ENCODE measurements at places on chromosomes 6 and 20.

- no peak for DNase-seq
These were observed 1164.5 kb upstream of the CITED2 start for GRCh38 chr6:140538926-140539325.

GRCh38 chr6:56890683-56891429, 64.1 kb upstream of the BEND6 start:
- no peak for DNase-seq

DNA sequence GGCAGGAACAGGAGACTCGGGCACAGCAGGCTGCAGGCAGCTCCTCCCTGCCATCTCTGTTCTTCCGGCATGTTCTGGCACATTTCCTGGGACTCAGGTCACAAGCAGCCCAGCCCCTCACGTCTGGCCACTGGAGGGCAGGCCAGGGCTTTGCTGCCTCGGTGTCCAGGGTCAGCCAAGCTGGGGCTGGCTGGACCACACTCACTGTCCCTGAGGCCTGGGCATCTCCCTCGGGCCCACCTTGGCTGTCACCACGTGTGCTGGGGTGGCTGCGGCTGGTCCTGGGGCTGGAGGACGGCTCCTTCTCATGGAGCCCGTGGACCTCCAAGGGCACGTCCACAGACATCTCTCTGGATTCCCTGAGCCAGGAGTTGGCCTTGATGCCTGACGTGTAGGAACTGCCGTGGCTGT, 18.5 kb downstream of the FRMD1 start:
- no peak for DNase-seq

DNA sequence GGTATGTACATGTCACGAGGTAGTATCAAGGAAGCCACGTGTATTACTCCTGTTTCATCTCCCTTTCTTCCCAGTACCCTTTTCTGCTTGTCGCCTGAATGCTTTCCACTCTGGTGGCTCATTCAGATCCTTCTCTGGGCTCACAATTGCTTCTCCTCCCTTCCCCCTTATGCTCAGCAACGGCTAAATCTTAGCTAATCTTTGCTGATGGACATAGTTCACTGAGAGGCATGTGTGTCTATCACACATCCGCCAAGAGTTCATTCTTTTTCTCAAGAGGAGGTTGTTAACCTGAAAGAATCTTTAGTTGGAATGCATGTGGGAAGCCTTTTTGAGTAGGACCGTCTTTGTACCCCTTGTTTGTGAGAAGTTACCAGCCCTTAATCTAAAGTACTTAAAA, 25.8 kb upstream of the MROH8 start:
- no peak for DNase-seq

DNA sequence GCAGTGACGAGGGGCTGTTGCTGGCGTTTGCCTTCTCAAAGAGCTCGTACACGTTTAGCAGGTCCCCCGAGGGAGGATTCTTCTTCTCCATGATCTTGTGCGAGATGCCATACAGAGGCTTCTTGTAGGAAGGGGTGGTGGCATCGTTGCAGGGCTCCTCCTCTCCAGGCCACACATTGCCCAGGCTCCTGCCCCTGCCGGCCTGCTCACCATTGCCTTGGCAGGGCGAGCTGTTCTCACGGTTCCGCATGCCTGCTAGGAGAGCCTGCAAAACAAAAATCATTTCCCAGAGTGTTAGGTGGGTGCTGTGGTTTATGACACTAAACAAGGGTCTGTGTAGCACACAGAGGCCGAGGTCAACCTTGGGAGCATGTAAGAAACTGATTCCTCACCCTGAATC, 42.7 kb downstream of the MTRES1 start:
- DNase-seq, result no peak

DNA sequence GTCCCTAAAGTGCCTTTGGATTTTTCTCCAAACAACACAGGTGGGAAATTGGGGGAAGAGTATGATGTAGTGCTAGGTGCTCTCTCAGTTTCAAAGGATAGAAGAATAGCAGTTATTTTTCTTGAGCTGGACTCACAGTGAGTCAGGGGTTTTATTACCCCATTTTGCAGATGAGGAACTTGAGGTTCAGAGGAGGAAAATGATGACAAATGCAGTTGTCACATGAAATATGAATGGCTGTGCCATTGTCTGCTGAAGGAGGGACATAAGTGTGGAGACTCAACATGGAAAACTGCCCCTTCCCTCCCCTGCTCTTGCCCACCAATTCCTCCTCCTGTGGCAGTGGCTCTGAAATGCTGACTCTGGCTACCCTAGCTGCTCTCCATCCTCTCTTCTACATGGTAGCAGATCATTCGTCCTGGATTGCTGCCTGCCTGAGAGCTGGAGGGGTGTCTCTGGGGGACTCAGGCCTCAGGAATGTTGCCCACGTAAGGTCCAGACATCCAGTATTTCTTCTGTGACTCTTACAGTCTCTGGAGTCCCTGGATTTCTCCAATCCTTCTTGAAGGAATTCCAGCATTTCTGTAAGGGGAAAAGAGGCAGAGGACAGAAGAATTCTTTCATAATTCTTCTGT, 37.6 kb upstream of the EPB41L1 start:
- no peak for DNase-seq

GRCh38 chr20:44176833-44177534, 10.0 kb downstream of the JPH2 start:
- no peak for DNase-seq

DNA sequence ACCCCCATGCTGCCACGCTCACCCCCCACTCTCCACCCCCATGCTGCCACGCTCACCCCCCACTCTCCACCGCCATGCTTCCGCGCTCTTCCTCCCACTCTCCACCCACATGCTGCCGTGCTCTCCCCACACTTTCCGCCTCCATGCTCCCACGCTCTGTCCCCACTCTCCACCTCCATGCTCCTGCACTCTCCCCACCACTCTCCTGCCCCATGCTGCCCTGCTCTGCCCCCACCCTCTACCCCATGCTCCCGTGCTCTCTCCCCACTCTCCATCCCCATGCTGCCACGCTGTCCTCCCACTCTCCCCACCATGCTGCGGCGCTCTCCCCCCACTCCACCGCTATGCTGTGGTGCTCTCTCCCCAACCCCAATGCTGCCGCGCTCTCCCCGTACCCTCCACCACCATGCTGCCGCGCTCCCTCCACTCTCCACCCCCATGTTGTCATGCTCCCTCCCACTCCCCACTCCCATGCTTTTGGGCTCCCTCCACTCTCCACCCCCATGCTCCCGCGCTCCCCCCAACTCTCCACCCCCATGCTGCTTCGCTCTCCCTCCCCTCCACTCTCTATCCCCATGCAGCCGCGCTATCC, 46.0 kb upstream of the PDE10A start:
- no peak for DNase-seq

- DNase-seq, result no peak
These were observed 140.7 kb downstream of the PLCB1 start for GRCh38 chr20:8272766-8273165.

DNA sequence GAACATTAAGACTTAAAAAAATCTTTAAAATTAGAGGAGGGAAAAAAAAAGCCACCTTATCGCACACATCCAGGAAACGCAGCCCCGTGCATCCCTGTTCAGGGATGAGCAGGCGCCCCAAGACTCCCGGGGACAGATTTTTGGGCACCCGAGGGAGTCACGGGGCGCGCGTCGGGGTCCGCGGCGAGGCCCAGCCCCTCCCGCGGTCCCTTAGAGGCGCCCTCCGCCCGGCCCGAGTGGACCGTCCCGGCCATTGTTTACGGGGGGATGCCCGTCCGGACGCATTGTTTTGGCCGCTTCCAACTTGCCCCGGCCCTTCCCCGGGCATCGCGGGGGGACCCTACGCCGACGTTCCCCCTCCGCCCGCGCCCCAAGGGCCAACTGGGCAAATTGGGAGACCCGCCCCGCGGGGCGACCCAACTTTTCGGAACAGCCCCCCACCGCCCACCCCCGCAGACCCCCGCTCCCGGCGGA, 610 bp downstream of the ZNF217 start:
- no peak for DNase-seq

DNA sequence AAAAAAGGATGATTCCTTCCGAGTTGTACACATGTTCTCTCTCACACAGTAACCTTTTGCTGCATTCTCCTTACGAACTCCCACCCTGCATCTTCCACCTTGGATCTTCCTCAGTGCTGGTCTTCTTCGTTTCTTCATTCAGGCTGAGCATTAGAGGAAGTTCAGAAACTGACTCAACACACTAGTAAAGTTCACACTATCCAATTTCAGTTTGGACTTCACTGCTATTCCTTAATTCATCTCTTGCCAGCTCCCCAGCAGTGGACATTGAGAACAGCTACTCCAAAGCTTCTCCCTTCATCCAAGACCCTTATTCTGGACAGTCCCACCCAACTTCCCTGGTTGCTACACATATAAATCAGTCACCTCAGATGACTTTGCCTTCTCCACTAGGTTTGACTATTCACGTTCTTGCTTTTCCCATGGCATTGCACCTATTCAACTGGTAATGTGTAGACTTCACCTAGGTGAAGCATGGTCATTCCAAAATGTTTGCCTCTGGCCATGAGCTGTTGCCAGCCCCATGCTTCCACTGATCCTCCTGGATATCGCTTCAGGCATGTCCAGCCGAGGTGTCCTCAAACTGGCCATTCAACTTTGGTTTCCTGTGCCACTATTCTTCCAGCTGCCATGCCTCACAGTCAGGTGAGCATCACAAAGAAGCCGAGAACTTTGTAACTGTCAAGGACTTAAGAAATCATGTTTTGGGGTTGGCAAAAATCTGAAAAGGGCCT, 103.9 kb upstream of the EMILIN3 start:
- DNase-seq, result no peak

DNA sequence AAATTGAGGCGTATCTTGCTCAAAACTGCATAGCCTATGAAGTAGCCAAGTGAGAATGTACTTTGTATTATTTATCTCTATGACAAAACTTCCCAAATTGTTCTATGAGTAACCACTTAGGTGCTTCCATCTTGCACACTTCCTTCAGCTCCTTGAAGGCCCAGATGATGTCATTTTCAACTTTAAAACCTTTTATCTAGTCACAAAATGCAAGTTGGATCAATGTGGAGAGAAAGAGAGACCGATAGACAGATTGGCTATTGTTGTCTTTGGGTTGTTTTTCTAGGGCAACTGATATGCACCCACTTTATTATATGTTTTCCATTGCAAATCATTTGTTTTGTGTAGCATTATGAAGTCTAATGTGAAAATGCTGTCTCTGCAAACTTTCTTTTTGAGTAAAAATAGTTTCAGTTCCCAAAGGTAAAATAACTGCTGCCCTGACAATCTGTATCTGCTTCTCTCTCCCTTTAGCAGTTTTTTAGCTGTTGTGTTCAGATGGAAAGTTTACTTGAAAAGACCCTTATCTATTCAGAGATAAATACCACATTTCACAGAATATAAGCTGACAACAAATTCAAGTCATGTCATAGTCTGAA, 73.7 kb upstream of the CITED2 start:
- no peak for DNase-seq

GRCh38 chr6:64280569-64280968, 645.0 kb downstream of the PHF3 start:
- no peak for DNase-seq

DNA sequence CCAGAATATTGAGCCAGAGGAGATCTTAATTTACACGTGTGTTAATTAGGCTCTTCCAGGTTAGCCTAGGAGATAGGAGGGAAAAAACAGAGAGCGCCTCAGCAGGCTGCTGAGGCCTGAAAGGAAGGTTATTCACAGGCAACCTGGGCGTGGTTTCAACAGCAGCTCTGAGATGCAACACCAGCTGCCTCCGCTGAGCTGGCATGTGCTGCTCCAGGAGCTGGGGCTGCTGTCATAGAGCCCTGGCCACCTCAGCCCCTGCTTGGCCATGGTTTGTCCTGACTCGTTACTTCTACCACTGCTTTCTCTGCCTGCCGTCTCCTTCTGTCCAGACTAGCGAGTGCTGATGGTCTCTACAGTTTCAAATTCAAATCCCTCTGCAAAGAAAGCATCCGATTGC, 32.4 kb upstream of the RPP40 start:
- DNase-seq, result no peak

GRCh38 chr6:25173246-25173645, 105.9 kb upstream of the CARMIL1 start:
- no peak for DNase-seq

- DNase-seq, result no peak
These were observed 169.4 kb downstream of the TRDN start for GRCh38 chr6:123467392-123467791.

DNA sequence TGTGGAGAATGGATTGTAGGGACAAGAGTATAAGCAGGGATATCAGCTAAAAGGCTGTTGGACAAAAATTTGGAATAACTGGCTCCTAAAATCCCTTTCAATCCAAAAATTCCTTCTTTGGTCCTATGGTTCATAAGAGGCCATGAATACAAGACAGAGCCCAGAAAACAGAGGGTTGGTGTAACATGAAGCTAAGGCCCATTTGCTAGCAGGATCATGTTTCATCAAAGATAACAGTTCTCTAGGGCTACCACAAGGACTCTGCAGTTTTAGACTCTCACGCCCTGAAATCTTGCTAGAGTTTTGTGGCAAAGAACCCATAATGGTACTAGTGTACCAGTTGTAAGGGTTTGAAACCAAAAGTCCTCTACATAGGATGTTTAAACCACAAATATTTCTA, 327.8 kb upstream of the TBX18 start:
- no peak for DNase-seq

- no peak for DNase-seq
These were observed 97.6 kb downstream of the FIG4 start for GRCh38 chr6:109788687-109789086.

GRCh38 chr6:161496941-161497340, 223.1 kb upstream of the AGPAT4 start:
- no peak for DNase-seq

GRCh38 chr6:3541006-3541585, 84.2 kb upstream of the SLC22A23 start:
- DNase-seq, result no peak

DNA sequence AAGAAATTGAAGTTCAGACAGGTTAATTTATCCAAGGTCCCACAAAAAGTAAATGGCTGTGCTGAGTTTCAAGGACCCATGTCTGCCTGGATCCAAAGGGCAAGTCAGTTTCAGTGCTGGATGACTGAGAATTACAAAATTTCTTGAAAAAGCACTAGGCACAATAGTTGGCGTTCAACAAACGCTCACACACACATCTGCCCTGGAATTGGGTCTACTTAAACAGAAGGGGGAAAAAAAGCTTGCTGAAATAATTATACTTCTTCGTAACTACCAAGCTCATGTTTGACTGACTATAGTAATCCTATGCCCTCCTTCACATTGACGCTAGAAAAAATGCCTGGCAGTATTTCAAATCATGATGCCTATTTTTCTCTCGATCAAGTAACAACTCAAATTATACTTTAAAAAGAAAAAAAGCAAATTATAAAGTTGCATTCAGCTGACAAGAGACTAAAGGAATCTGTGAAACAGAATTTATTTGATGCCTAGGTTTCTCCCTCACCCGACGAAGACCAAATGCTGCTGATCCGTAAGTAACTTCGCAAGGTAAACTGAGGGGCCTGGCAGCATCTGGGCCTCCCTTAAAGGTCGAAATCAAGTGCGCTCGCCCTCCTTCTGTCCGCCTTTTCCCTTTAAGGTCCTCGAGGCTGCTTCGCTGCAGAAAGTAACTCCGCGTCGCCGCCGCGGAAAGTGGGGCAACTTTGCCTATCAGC, 650 bp upstream of the CD2AP start:
- no peak for DNase-seq

GRCh38 chr6:16739329-16739801, 21.9 kb downstream of the ATXN1 start:
- no peak for DNase-seq

Measured in CD4-positive, alpha-beta T cell (primary cell).